Peyer's patch (tissue), 4 donors: ENCODE measurements at places on chromosomes 7 and 10.

DNA sequence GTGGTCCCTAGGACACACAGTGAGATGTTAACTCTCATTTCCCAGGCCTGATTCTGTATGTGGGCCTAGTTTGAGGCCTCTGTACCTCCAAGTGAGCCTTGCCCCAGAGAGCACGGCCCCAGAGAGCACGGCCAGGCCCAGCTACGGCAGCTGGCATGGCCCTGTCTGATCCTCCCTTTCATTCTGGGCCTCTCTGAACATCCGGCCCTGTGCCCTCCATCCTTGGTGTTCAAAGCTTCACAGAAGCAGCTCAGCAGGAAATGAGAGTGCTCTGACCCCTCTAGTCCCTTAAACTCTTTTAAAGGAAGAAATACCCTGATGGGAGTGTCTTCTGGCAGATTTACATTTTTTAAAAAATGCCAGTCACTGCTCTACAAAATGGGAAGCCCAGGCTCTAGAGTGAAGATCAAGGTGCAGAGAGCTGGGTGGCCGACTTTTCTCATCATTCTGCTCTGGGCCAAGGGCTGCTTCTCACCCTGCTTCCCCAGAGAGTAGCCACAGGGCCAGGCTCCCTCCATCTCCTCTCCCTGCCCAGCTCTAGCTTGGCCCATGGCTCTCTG, 171.9 kb downstream of the RPS24 start:
- no peak for DNase-seq
- no peaks in the 10 kb centered on the region for H3K36me3 ChIP-seq

- no peaks in the 10 kb centered on the region for H3K36me3 ChIP-seq
- DNase-seq: peak; percentile 95
- peak overlapping the region; percentile 98 for H3K27ac ChIP-seq
- no peaks in the 10 kb centered on the region for H3K27me3 ChIP-seq
- H3K4me1 ChIP-seq: no peaks in the 10 kb centered on the region
These were observed 23.6 kb downstream of the DDIT4 start for GRCh38 chr10:72297281-72297804.

GRCh38 chr10:119724593-119725516, 995 bp upstream of the INPP5F start:
- no peaks in the 10 kb centered on the region for H3K36me3 ChIP-seq
- H3K27me3 ChIP-seq: no peaks in the 10 kb centered on the region
- no peak for DNase-seq
- H3K4me3 ChIP-seq: peak overlapping the region; percentile 72
- peak overlapping the region; percentile 96 for H3K27ac ChIP-seq

DNA sequence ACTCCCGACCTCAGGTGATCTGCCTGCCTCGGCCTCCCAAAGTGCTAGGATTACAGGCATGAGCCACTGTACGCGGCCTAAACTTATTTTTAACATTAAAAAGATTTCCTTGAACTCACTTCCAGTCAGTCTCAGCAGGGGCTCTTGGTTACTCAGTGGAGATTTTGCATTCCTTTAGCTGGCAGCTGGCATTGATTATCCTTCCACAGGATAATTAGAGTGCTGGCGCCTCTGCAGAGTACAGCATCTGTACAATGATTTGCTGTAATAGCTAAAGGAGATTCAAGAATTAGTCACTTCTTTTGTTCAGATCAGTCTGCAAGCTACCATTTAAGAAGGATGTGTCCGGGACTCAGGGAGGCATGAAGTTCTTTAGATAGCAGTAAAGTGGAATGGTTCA, 125.0 kb upstream of the NPY start:
- no peak overlapping the region for H3K4me3 ChIP-seq
- H3K27ac ChIP-seq: no peak overlapping the region
- H3K36me3 ChIP-seq: no peaks in the 10 kb centered on the region

DNA sequence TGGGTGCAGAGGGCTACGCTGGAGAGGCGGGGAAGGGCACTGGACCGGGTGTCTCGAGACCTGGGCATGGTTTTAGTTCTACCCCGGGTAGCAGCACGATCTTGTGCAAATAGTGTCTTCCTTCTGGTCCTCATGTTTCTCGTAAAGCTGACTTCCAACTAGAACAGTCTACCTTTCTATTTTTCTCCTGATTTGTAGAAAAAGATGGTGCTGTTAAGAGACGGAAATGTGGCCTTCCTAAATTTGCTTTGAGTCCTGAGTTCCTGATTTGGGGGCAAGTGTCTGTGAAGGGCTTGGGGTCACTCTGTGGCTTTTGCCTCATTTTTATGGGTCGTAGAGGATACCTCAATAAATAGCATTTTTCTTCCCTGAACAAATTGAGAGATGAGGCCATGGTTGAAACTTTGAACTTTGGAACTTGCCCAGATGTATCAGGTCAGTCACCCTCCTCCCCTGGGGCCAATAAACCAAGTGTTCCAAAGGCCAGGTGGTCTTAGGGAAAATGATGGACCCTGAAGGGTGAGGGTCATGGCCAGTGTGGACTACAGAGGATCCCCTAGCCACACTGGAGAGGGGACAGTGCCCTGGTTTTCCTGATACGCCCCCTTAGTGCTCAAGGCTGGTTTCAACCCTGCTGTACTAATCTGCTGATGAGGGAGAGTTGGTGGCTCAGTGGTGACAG, 45.2 kb downstream of the GRK5 start:
- DNase-seq: no peak
- H3K4me3 ChIP-seq: no peak overlapping the region
- H3K27ac ChIP-seq: peak overlapping the region; percentile 62
- H3K27me3 ChIP-seq: no peaks in the 10 kb centered on the region
- H3K36me3 ChIP-seq: no peaks in the 10 kb centered on the region

DNA sequence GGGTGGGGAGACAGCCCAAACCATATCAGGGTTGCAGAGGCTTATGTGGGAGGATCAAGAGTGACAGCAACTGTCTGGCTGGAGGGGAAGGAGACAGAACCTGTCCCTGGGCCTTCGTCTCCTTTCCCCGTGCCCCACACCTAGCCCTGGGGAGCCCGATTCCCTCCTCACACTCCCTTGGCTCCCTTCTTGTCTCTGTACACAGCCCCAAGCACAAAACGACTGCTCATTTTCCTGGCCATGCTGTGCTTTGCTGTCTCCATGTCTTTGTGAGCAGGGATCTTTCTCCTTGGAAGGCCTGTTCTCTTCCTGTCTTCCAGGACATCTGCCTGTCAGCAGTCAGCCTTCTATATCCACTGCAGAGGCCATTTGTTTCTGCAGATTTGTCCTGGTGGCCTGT, 113.7 kb downstream of the INSYN2A start:
- H3K27ac ChIP-seq: no peak overlapping the region
- H3K27me3 ChIP-seq: no peaks in the 10 kb centered on the region
- peaks cover 8% of the 10 kb centered on the region for H3K36me3 ChIP-seq

DNA sequence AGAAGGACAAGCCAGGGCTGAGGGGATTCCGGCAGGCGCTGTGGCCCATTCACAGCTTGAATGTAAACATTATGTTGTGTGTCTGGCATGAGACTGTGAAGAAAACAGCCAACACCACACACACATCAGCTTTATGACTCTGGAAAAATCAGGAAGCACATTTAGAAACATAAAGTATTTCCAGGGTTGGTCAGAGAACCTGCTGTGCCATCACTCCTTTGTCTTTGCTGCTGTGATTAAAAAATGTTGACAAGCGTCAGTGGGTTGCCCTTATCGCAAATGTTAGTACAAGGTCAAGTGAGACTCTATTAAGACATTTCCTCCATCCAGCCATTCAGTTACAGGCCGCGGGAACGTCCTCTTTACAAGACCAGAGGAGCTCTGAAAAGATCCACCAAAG, 95.4 kb downstream of the TAX1BP1 start:
- H3K27me3 ChIP-seq: no peaks in the 10 kb centered on the region
- no peaks in the 10 kb centered on the region for H3K4me1 ChIP-seq
- no peak overlapping the region for H3K4me3 ChIP-seq
- no peak overlapping the region for H3K27ac ChIP-seq
- no peak for DNase-seq
- no peaks in the 10 kb centered on the region for H3K36me3 ChIP-seq

DNA sequence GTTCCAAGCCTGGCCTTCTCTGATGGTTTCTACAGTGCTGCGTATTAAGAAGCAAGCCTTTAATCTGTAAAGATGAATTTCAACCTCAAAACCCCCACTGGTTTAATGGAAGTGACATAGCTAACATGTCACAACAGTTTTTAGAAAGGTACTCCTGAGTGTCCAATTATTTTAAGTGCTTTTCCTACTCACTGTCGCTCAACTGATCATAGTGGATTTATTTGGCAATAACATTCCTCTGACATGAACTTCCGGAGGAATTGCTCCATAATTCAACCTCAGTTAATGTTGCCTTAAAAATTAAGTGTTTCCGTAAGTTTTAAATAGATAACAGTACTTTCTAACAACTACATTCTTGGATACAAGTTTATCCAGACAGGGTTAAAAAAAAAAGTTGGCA, 57.5 kb downstream of the AGMO start:
- no peaks in the 10 kb centered on the region for H3K36me3 ChIP-seq
- H3K4me3 ChIP-seq: no peak overlapping the region
- no peak overlapping the region for H3K27ac ChIP-seq
- no peak for DNase-seq

DNA sequence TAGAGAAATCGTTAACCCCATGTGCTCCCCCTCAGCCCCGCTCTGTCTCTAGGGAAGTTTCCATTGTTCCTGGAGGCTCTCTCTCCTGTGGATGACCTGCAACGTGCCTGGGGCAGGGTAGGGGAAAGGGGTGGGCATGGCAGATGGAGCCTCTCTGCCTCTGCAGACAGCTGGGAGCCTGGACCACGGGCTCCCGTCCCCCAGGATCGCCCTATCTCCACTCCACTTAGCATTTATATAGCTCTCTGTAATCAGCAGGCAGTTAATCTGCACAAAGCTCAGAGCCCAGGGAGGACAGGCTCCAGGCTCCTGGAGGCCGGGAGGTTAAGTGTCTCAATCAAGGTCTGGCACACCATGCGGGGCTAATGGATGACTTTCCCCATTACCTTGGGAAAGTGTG, 369.7 kb downstream of the PLXNA4 start:
- no peak for DNase-seq
- H3K4me1 ChIP-seq: no peaks in the 10 kb centered on the region
- no peaks in the 10 kb centered on the region for H3K36me3 ChIP-seq
- no peak overlapping the region for H3K27ac ChIP-seq
- no peaks in the 10 kb centered on the region for H3K27me3 ChIP-seq

DNA sequence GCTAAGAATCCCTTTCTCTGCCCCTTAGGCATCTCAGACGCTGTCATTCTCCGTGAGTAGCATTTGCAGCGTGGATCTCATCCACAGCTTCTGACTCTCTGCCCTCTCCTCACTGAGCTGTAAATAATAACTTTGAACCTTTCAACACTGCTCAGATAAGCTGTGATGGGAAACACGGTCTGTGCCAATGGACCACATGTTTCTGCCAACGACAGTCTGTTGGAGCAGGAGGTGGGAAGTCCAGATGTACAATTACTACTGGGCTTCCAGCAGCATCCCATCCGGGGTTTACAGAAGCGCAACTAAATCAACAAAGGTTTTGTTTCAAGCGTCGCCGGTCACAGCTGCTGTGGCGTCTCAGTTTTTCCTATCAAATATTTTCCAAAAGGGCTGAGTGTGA, 1110.6 kb downstream of the TYW1 start:
- no peaks in the 10 kb centered on the region for H3K4me1 ChIP-seq
- H3K27ac ChIP-seq: no peak overlapping the region
- no peak for DNase-seq
- H3K27me3 ChIP-seq: no peaks in the 10 kb centered on the region
- H3K4me3 ChIP-seq: no peak overlapping the region
- no peaks in the 10 kb centered on the region for H3K36me3 ChIP-seq

DNA sequence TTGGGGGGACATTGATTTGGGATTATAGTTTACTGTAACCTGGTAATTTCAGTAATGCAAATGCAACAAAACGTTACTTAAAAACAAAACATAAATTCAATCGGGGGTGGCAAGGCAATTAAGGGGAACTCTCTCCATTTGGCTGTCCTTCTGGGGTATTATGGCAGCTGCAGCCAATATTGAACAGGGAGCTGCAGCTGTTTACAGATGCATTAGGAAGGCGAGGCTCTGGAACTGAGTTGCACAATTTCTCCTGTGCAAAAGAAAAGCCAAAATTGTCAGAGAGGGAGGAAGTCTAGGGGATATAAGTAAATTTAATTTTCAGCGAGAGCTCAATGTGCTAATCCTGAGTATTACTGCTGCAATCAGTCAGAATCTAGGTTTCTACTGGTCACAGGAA, 36.1 kb downstream of the NEUROD6 start:
- H3K27ac ChIP-seq: no peak overlapping the region
- H3K4me1 ChIP-seq: no peaks in the 10 kb centered on the region
- H3K36me3 ChIP-seq: no peaks in the 10 kb centered on the region
- no peak overlapping the region for H3K4me3 ChIP-seq
- no peaks in the 10 kb centered on the region for H3K27me3 ChIP-seq

- H3K4me1 ChIP-seq: peaks cover 4% of the 10 kb centered on the region
- no peaks in the 10 kb centered on the region for H3K27me3 ChIP-seq
- peak; percentile 21 for DNase-seq
- H3K36me3 ChIP-seq: no peaks in the 10 kb centered on the region
- H3K27ac ChIP-seq: no peak overlapping the region
These were observed 226.0 kb downstream of the SFMBT2 start for GRCh38 chr10:7184660-7185366.
